ENCODE measurements at places on chromosomes 2 and 18.
A peak's percentile ranks its signal among the peaks of the same experiment; 100 is the strongest.

DNA sequence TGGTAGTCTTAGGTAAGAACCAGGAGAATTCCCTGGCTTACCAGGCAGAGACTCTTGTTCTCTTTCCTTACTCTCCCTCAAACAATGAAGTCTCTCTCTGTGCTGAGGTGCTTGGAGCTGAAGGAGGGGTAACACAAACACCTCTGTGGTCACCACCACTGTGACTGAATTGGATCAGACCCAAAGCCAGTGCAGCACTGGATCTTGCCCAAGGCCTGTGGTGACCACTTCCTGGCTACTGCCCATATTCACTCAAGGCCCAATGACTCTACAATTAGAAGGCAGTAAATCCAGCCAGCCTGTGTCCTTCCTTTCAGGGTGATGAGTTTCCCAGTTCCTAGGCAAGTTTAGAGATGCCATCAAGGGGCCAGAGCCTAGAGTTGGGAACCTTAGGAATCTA is 706.8 kb downstream of the SLC4A3 start:
- DNase-seq, result no peak

DNA sequence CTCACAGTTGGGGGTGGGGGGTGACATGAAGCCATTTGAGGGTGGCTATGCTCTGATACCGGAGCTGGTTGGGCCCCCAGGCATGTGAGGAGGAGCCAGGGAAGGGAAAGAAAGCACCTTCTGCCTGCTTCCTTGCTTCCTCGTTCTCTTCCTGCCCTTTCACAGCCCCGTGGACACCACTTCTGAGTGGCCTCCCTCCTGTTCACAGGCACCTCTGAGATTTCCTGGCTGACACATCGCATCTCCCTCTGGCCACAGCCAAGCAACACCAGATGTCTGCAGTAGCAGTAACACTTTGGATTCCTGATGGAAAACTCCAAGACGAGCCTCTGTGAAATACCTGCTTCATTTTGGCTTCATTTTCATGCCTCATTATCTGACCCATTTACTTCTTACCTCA is 64.7 kb upstream of the ST3GAL5 start:
- no peak for DNase-seq

GRCh38 chr2:8581601-8582041 is 100.2 kb upstream of the ID2 start:
- DNase-seq, result no peak

DNA sequence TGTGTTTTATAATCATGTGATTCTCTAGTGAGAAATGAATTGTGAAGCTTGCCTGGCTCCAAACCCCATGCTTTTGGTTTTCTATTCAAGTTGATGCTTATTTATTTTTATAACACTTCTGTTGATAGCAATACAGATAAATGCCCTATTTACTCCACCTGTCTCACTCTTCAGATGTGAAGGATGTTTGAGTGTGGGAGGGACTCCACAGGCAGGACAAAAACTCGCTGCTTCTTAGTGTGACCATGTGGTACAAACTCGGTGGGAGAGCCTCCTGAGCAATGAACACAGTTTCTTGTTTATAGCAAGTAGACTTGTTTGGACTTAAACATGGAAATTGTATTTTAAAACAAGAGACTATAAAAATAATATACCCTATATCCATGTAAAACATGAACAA is 219.7 kb downstream of the GULP1 start:
- no peak for DNase-seq

- DNase-seq, result no peak
Measured at GRCh38 chr2:8152392-8153257, 529.2 kb upstream of the ID2 start.

GRCh38 chr2:149160701-149161217 is 122.3 kb downstream of the LYPD6B start:
- peak; percentile 68 for DNase-seq

DNA sequence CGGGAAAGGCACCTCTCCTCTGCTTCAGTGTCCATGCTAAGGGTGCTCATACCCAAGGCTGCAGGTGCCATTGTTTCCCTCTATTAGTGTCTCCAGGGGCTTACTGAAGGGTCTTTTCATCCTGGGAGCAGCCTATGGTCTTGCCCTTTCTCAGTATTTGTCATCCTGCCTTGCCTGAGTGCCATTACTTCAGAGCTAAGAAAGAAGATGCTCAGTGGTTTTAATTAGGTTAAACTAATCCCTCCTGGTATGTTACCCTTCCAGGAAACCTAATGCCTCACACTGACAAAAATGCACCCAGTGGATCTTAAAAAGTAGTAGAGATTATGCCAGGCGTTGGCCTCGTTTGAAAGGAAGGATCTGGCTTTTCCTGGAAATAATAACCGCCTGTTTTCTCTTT is 151.4 kb downstream of the LRRTM1 start:
- DNase-seq, result no peak

- DNase-seq, result no peak
Measured at GRCh38 chr2:178641498-178641897, 161.2 kb downstream of the PLEKHA3 start.

GRCh38 chr18:32300914-32301313 is 111.1 kb downstream of the MEP1B start:
- no peak for DNase-seq

DNA sequence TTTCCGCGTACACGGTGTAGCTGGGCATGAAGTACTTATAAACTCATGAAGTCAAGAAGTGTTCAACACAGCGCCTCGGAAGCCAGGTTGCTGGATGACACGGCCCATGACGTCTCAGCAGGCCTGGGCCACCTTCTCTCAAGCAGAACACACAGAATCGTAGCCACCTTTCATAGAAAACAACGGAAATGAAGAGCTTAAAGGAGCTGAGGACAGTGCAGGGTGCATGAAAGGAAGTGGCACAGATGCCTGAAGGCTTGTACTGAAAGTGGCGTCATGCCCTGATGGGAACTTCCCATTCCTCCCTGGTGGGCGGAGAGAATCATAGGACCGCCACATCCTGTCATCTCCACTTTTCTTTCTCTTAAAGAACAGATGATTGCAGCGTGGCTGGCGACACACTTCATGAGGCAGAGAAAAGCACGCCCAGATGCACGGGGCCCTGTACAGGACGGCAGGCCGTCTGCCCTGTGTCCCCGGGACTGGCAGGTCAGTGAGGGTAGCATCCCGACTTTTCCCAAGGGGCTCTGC is 31.1 kb downstream of the HDAC4 start:
- no peak for DNase-seq

DNA sequence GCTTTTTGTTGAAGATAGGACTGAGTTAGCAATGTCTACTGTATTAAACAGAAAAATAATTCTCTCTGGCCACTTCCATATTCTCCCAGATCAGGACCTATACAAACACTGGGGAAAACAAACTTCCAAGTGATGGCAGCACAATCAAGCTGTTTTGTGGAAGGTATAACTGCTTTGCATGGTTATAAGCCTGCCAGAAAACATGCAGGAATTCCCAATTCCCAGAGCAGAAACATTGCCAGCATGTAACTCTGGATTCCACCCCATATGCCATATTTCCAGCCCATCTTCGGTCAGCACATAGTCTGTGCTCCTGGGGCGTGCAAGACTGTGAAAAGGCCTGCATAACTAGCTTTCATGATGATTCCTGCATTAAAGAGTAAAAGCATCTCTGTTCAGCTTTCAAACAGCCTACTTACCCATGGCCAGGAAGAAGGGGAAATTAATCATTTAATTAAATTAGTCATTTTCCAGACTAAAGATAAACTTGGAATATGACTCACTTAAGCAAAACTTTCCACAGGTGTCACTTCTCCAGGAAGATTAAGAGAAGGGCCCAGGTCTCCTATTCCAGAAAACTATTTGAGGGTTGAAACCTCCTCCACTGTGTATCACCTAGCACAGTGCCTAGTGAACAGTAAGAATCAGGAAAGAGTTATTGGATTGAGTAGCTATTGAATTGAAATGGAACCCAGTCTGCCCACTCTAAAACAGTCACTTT is 280.5 kb downstream of the NRXN1 start:
- peak; percentile 96 for DNase-seq

GRCh38 chr2:238747114-238747513 is 100.8 kb upstream of the TWIST2 start:
- no peak for DNase-seq

DNA sequence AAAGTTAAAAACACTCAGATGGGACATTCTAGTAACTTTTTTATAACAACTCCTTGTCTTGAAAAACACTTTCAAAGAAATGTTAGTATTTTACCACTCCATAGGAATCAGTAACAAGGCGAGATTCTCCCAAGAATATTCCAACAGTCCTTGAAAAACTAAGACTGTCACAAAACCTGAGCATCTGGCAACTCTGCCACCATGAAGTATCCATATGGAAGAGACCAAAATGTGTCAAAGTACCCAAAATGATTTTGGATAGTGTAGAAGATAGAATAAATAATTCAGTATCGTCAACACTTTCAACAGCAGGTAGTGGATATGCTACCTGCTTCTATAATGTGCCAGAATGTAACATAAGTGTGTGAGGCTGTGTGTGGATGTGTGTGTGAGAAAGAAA is 361.8 kb downstream of the ZEB2 start:
- DNase-seq, result no peak

DNA sequence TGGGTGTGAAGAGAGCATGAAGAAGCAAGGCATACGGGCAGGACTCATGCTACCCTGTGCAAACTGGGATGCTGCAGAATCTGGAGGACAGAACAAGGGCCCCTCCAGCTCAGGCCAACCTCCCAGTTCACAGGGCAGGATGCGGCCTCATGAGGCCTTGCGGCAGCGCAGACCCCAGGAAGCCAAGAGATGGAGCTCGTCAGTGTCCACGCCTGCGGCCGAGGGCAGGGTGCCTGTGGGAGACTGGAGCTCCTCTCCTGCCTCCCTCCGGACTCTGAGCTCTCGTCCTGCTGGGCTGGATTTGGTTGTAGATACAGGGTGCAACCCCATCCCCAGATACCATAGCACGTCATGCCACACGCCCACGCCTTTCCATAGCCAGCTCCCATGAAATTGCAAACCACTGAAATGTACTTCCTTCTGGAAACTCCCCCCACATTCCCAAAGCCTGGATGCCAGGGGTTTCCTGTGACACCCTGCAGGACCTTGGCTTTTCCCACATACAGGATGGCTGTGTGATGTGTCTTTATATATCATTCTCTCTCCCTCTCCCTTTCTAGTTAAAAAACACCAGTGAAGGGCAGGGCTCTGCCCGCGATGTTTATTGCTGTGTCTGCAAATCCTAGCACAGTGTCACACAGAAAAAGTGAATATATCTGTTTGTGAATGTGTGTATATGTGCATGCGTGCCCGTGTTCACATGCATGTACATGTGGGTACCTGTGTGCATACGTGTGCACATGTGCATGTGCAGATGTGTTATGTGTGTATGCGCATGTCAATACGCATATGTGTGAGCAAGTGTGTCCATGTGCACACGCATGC is 12.3 kb upstream of the SNTG2 start:
- DNase-seq, result no peak

- no peak for DNase-seq
Measured at GRCh38 chr2:10246831-10247230, 55.9 kb upstream of the HPCAL1 start.

All from NCI-H1694 treated with DMSO at 0.1 percent for 48 hours (cell line).